ENCODE measurements at places on chromosomes 7 and 10.

- no peak for DNase-seq
Measured at GRCh38 chr10:119396008-119396708, 146.4 kb downstream of the RGS10 start.

DNA sequence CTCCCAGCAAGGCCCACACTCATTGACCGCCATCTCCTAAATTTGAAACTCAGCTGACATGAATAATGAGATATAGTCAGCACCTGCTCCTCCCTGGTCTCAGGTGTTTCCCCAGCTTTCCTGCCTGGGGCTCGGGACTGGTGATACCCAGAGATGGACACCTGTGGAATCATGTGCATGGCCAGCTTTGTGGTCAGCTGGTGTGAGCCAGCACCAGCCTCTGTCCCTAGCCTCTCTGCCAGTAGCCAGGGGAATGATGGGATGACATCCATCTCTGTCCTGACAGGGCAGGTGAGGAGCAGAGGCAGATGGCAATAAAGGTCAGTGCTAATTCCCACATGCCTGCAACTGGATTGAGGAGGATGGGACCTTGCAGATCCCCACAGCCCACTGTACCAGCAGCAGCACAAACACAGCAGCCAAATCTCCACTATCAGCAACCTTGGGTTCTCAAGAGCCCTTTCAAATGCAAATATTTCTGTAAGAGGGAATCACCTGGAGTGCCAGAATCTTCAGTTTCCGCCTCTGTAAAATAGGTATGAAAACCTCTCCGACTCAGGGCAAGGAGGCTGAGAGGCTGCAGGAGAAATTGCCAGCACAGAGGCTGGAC, 329.2 kb upstream of the ZMIZ1 start:
- no peak for DNase-seq

- DNase-seq = no peak
Measured at GRCh38 chr7:114941692-114942091, 19.8 kb downstream of the MDFIC start.

- no peak for DNase-seq
Measured at GRCh38 chr7:123492485-123492884, 41.9 kb downstream of the IQUB start.

DNA sequence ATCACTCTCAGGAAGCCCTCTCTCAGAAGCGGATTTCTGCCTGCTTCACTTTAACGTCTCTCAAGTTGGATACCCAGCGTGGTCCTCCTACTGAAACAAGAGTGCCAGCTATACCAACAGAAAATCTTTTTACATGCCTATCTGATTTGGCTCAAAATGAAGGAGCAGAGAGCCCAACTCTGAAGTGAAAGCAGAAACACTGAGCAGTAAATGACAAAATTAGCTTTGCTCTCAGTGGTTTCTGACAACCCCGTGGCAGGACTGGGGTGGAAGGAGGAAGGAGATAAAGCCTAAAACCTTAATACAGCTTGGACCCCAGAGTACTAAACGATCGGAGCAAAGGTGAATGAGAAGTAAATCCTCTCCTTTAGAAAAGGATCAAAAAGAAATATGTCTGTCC, 25.1 kb upstream of the GPR37 start:
- DNase-seq = no peak

DNA sequence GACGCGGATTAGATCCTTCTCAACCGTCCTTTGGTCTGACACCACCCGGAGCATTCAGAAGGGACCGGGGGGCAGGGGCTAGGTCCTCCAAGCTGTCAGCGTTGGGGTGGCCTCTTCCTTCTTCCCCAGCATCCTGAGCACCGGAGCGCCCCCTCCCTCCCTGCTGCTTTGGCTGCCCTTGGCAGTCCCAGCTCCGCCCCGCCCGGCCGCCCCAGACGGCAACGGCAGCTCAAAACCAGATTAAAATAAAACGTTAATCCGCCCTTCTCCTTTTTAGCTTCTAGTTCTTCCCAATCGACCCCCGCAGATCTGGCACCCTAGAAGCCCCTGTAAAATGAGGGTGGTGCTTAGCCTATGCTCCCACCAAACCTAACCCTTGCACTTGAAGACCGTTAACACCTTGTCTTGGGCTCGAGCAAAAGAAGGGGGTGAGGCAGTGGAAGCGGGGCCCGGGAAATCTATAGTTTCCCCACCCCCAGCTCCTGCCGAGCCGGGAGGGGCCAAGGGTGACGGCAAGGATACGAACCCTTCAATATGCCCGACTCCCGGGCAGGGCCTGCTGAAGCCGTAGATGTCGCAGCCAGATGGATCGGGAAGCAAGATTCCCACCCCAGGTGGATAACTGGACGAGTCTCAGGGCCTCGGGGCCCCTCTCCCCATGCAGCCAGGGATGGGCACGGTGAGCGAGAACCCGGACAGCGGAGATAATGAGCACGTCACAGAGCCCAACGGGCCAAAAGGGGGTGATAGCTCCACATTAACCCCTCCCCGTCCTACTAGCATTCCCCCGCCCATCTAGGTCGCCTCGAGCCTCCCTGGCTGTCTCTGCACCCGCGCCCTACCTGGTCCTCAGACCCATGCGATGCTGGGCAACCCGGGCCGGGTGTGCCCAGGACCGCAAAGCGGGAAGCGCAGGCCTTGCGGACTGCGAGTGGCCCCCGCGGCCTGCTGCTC, 169.7 kb downstream of the NRF1 start:
- DNase-seq = no peak

DNA sequence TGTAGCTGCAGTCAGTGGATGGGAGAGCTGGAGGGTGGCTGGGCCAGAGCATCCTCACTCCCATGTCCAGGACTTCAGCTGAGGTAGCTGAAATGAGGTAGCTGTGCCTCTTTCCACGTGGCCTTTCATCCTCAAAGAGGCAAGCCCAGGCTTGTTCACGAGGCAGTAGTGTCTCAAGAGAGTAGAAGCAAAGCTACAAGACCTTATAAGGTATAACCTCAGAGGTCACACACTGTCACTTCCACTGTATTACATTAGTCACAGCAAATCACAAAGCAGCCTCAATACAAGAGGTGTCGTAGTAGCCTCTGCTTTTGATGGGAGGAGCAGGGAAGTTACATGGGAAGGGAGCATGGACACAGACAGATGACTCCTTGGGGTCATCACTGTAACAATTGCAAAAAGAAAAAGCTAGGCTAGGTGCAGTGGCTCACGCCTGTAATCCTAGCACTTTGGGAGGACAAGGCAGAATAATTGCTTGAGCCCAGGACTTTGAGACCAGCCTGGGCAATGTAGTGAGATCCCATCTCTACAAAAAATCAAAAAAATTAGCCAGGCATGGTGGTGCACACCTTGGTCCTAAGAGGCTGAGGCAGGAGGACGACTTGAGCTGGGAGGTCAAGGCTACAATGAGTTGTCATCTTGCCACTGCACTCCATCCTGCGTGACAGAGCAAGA, 97.5 kb downstream of the SKIDA1 start:
- no peak for DNase-seq

DNA sequence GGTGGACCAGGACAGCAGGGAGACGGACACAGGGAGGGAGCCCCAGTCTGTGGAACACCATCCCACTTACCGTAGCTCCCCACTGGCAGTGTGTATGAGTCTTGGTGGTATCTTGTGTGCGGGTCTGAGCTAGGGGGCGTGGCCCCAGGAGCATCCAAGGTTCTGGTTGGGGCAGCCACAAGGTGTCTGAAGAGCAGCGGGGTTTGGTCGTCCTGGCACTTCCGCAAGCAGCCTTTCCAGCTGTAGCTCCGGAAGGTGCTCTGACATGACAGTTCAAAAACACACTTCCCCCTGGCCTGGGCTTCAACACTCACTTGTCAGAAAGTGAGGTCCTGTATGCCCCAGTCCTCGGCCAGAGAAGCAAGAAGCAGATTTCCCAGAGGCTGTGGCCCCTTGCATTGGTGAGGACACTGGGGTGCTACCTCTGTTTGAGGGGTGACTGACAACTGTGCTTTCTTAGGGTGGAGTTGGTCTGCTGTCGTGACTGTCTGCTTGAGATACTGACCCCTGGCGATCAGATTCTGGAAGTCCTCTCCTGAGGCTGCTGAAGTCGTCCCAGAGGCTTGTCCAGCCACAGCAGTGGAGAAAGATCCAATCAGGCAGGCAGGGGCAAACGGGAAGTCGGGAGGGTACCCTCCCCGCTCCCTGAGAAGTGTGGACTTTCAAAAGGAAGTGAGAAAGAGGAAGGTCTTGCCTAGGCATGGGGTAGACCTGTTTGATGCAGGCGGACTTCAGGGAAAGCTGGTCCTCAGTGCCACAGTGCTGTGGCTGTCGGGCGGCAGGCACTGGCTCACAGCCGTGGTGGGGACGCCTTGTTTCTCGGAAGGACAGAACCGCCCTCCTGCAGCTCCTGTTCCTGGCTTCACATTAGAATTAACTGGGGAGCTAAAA, 51.4 kb upstream of the PFKFB3 start:
- no peak for DNase-seq

- DNase-seq = no peak
Measured at GRCh38 chr10:49610458-49611165, 502 bp downstream of the SLC18A3 start.

- DNase-seq = no peak
Measured at GRCh38 chr7:128827248-128827958, 2.8 kb upstream of the FLNC start.

DNA sequence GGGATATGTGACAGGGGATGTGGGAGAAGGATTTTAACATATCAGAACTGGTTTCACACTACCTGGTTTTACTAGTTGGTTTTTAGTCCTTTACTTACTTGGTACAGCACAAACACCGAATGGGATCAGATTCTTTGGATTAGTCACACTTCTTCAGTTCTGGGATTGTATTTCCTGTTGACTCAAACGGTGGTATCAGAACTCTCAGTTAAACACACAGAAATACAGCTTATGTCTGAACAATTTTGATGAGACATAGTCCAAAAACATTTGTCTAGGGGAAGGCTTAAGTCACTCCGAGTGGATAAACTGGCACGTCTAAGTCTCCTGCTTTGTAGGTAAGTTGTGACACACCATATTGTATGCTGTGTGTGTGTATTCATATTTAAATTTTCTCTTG, 480.5 kb downstream of the PHTF2 start:
- DNase-seq = no peak

- no peak for DNase-seq
Measured at GRCh38 chr10:109393425-109393824, 529.9 kb downstream of the XPNPEP1 start.

DNA sequence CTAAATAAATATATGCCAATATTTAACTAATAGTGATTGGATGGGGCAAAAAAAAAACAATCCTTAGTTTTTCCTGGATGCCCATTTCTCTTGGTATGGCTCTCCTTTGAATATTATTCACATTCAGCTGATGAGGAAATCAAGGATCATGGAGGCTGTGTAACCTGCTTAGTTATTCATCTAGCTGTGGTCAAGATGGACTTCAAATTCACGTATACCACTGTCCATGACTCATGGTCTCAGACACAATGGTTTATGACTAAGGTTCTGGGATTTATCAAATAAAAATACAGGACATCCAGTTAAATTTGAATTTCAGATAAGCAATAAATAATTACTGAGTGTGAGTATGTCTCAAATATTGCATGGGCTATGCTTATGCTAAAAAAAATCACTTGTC, 191.5 kb upstream of the CELF2 start:
- DNase-seq = no peak

DNA sequence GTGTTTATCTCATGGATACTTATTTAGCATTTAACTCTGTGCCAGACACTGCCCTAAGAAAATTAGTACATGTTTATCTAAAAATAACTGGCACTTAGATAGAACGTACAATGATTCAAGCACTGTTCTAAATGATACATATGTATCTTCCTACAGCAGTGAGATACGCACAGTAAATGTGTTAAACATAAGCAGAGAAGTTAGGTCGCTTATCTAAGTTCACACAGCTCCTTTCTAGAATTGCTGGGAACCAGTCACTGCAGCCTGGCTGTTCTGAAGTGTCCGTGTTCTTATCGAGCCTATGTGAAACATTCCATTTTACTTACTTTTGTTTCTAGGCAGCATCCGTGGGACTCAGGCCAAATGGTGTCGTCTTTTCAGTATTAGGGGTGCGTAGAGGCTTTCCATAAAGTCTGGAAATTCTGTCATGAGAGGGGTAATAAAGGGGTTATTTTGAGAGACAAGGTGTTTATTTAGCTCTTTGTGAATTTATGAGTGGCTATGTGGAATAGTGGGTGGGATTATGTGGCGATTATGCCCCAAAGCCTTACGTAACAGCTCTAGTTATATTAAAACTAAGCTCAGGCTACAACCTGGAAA, 186.9 kb downstream of the SND1 start:
- DNase-seq = no peak

GRCh38 chr7:30412782-30413504, 65.6 kb downstream of the NOD1 start:
- no peak for DNase-seq

DNA sequence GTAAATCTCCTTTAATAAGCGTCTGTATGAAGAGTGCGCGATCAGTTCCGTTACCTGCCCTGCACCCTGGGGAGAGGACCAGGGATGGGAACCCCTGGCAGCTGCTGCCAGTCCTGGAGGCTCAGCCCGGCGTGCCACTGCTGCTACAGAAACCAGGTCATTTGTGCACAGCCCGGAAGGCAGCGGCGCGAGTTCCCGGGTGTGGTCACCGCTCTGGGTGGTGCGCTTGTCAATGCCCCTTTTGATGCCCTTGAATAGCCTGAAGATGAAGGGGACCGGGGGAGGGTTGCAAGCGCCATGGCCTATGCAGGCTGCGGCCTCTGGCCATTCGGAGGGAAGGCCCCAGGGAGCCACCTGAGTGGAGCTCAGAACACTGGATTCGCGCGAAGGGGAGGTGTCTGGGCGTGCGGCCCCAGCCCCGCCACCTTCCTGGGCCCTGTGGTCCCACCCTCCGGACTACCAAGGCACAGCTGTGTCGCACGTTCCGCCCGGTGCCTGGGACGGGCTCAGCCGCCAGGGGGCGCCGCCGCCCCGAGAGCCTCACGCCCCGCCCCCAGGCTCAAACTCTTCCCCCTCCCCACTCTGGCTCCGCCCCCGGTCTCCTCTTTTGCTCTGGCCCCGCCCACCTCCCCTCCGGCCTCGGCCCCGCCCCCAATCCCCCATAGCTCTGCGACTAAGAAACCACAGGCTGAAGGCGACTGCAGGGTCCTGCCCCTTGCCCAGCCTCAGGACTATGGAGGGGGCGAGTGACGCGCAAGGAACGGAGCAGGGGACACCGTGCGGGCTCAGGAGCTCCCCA, 16.5 kb downstream of the AP5Z1 start:
- DNase-seq = peak; percentile 80

Data from stimulated activated CD4-positive, alpha-beta T cell treated with anti-CD3 and anti-CD28 coated beads, Interleukin-15, amount 100 ng/mL, for 1 hour (primary cell).